Stimulated activated CD8-positive, alpha-beta memory T cell treated with anti-CD3 and anti-CD28 coated beads, Interleukin-7, amount 100 ng/mL, for 48 hours (primary cell): ENCODE measurements at places on chromosomes 2 and 18.

DNA sequence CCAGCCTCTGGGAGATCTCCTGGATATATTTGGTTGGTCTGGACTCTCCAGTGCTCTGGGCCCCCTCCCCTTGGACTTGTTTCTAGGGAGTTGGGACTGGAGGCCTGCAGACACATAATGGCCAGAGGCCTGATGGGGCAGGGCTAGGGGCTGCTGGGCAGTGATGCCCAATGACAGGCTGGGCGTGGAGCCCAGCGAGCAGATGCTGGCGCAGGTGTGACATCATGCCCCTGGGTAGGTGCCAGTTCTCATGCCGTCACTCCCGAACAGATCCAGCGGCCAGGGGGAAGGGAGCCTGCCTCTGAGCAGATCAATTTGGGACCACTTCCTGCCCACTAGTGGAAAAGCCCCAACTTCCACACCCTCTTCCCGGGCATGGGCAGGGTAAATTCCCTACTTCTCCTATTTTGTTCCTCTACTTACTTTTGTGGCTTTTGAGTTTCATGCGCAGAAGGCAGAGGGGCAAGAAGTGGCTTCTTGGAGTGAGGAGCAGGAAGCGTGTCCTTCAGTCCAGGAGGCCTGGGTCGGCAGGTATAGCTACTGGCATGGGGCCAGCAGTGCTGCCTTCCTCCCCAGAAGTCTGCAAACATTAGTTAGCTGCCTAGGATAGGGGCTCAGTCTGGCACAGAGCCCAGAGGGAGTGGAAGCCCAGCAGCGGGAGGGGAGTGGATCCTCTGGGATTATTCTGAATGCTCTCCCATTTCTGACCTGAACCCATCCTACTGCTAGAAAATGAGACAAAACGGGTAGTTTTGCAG is 6.1 kb downstream of the MPV17 start:
- DNase-seq: no peak

GRCh38 chr2:225104971-225105370 is 62.7 kb upstream of the DOCK10 start:
- no peak for DNase-seq

GRCh38 chr2:166013878-166014277 is 60.3 kb upstream of the TTC21B start:
- DNase-seq: no peak

GRCh38 chr2:41963661-41964525 is 83.9 kb upstream of the PKDCC start:
- no peak for DNase-seq

GRCh38 chr2:53268086-53268485 is 499.5 kb upstream of the CHAC2 start:
- no peak for DNase-seq

DNA sequence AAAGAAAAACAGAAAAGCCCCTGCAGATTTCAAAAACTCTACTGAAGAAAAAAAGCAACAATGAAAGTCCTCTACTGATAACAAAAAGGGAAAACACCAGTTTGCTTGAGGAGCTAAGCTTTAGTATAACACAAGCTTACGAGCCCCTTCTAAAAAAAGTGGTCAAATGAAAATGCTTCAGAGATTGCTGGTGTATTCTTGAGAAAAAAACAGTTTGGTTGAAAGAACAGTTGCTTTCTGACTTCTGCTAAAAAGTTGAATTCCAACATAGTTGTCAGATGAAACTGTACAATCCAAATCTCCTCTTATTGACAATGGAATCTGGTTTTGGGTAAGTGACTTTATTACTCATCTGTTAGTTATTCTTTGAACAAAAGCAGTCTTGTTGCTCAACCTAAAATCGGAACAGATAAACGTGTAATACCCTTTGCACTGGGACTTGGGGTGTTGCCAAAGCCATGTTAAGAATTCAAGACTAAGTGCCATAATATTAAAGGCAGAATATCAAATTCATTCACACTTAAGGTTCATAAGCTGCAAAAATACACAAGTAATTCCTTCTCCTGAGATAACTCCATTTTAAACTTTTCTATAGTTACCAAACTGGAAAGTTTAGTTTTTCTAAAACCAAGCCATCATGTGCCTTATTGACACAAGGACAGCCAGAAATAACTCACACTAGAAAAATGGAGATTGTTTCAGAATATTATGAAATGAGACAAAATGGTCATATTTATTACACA is 45.3 kb upstream of the SPAG16 start:
- no peak for DNase-seq

DNA sequence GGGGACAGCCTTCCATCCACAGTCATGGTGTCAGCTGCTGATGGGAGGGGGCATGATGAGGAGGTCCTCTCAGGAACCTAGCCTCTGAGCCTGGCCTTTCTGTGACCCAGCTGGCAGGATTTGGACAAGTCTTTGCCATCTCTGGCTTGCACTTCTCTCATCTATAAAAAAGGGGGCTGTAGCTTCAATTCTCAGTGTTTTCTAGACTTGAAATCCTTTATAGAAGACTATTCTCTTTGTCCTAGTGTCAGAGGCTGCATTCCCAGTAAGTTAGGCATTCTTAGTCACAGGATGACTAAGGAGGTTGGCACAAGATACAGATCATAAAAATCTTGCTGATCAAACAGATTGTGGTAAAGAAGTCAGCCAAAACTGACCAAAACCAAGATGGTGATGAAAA is 958.5 kb downstream of the CNTNAP5 start:
- no peak for DNase-seq
